Fibroblast of lung (primary cell): ENCODE measurements at places on chromosomes 4 and X.
A peak's percentile ranks its signal among the peaks of the same experiment; 100 is the strongest.

- peak; percentile 70 for DNase-seq
- H3K27me3 ChIP-seq = no peaks in the 10 kb centered on the region
- H3K36me3 ChIP-seq = no peaks in the 10 kb centered on the region
- no peaks in the 10 kb centered on the region for H3K4me1 ChIP-seq
Observed at GRCh38 chr4:141002323-141002805, 130.9 kb downstream of the RNF150 start.

DNA sequence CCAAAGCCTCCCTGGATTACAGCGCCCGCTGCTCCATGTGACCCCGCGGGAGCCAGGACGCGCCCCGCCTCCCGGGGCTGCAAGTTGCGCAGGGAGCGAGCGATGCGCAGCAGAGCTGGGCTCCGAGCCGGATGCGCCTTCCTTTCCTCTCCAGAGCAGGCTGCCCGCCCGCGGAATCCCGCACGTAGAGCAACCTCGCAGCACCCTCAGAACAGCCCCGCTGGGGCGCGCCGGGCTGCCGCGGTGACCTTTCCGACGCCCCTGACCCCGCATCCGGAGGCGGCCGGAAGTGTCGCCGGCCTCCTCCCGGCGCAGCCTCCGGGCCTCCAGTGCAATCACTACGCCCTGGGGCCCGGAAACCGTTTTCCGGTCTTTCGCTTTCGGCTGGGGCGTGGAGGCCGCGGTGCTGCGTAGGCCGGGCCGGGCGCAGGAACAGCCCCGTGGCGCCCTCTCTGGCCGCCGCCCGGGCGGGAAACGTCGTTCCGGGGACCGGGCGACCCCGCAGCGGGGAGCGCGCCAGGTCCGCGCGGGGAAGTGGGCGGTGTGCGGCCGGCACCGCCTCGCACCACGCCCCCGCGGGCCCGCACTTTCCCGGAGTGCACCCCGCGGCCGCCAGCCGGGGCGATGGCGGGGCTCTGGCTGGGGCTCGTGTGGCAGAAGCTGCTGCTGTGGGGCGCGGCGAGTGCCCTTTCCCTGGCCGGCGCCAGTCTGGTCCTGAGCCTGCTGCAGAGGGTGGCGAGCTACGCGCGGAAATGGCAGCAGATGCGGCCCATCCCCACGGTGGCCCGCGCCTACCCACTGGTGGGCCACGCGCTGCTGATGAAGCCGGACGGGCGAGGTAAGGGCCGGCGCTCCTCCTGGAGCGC lies at the start of gene CYP4V2:
TSS of gene CYP4V2 (plus strand) at position 368 of the 866 bp plus-strand sequence. CDS start at position 625, 257 bp downstream.
- peak; percentile 85 for DNase-seq
- peak within 1 kb of the TSS; percentile 75 for H3K27ac ChIP-seq
- no peaks in the 10 kb centered on the region for H3K27me3 ChIP-seq

DNA sequence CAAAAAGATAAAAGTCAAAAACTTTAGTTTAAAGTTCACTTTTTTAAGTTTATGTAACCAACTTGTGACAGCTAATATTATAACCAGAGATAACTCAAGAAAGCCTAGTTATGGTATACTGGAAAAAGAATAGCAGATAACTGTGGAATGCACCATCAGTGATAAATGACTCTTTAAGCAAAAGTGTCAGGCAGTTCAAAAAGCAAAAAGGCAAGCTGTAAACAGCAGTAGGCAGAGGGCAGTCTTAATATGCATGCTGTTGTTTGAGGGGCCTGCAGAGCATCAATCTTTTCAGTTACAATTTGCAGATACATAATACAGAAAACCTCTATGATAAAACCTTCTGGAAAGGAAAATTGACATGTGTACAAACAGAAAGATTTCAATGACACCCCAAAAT lies 81.8 kb upstream of the JADE1 start:
- no peaks in the 10 kb centered on the region for H3K4me1 ChIP-seq
- H3K27ac ChIP-seq = no peak overlapping the region
- no peak overlapping the region for H3K4me3 ChIP-seq
- DNase-seq = no peak
- no peaks in the 10 kb centered on the region for H3K36me3 ChIP-seq

GRCh38 chr4:126238013-126238412 lies 923.3 kb downstream of the FAT4 start:
- H3K36me3 ChIP-seq = no peaks in the 10 kb centered on the region
- no peak overlapping the region for H3K27ac ChIP-seq
- no peak for DNase-seq
- no peak overlapping the region for H3K4me3 ChIP-seq
- H3K4me1 ChIP-seq = no peaks in the 10 kb centered on the region
- no peaks in the 10 kb centered on the region for H3K27me3 ChIP-seq

- DNase-seq = no peak
- no peaks in the 10 kb centered on the region for H3K4me1 ChIP-seq
- H3K27ac ChIP-seq = no peak overlapping the region
- H3K27me3 ChIP-seq = no peaks in the 10 kb centered on the region
- no peaks in the 10 kb centered on the region for H3K36me3 ChIP-seq
Observed at GRCh38 chr4:132526652-132527051, 622.4 kb upstream of the PCDH10 start.
